Activated naive CD4-positive, alpha-beta T cell treated with anti-CD3 and anti-CD28 coated beads, Interleukin-2, amount 50 U/mL, for 72 hours (primary cell): ENCODE measurements at places on chromosomes 7 and 10.

- no peak for DNase-seq
Observed at GRCh38 chr7:23332193-23332592, 33.1 kb downstream of the MALSU1 start.

DNA sequence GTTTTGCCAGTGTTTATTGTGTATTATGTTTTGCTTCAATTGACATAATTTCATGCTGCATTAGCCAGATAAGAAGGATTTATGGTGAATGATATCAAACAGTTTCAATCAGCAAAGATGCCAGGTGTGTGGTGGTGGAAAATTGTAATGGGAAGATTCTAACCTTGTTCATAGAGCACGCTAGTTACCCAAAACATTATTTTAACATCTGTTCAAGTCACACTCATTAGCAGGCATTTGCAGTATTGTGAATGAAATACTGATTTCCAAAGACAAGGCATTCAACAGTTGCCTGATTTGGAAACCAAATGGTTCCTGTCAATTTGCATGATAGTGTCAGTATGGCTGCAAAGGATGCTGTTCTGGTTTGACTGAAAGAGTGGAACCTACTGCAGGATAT is 129.7 kb downstream of the EPC1 start:
- DNase-seq = no peak

DNA sequence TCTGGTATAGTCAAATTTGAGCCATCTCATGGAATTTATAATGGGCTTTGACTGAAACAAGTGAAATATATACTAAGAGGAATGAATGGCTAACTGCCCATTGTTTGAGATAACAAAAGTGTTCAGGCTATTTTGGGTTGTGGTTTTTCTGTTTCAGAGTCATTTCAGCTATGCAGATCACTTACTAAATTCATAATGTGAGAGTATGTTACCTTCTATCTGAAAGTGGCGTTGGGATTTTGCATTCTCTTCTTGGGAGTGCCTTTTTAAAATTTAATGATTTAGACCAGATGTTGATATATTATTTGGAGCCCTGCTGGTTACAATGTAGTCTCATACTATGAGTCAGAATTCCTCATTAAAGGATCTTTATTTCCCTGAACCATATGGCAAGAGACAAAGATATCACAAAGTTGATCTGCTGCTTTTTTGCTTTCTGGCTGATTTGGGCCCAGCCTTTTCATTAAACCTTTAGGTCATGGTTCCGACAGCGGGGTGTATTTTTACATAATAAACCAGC is 10.4 kb downstream of the VCL start:
- no peak for DNase-seq

- no peak for DNase-seq
Observed at GRCh38 chr10:124018886-124019525, 74.4 kb downstream of the CHST15 start.

GRCh38 chr7:44079331-44080021 is 2.9 kb downstream of the POLM start:
- no peak for DNase-seq

GRCh38 chr10:34107626-34108516 is 707.2 kb downstream of the PARD3 start:
- DNase-seq = no peak
